ENCODE measurements at places on chromosomes 6 and 20. TPM values are rescaled to one million over a fixed set of nuclear protein-coding genes. Genes with fewer than 3 reads are reported as not detected.

PPP1R3G gene
- 1.6 TPM for total RNA-seq

ZNF512B gene
- total RNA-seq = 8.6 TPM

SLC32A1 gene
- not detected for total RNA-seq

VWA7 gene
- not detected for total RNA-seq

LZTS3 gene
- 8.3 TPM for total RNA-seq

UNC93A gene
- not detected for total RNA-seq

MTFR2 gene
- total RNA-seq = 6.0 TPM

ACTR5 gene
- 6.7 TPM for total RNA-seq

LPA gene
- not detected for total RNA-seq

ZNF292 gene
- total RNA-seq = 4.3 TPM

PRICKLE4 gene
- total RNA-seq = not detected

ALDH5A1 gene
- 7.2 TPM for total RNA-seq

MICB gene
- 26.2 TPM for total RNA-seq

MEP1A gene
- not detected for total RNA-seq

ZSCAN23 gene
- 0.53 TPM for total RNA-seq

GPR6 gene
- total RNA-seq = not detected

BPI gene
- total RNA-seq = not detected

ZC3H12D gene
- total RNA-seq = not detected

NOX3 gene
- not detected for total RNA-seq

SLC13A3 gene
- 4.6 TPM for total RNA-seq

POU3F2 gene
- not detected for total RNA-seq

TGM2 gene
- 1,197 TPM for total RNA-seq

C6orf15 gene
- total RNA-seq = not detected

HLA-DRA gene
- not detected for total RNA-seq

Data from myometrial cell (primary cell).